ENCODE measurements at places on chromosomes 11 and 22.

DNA sequence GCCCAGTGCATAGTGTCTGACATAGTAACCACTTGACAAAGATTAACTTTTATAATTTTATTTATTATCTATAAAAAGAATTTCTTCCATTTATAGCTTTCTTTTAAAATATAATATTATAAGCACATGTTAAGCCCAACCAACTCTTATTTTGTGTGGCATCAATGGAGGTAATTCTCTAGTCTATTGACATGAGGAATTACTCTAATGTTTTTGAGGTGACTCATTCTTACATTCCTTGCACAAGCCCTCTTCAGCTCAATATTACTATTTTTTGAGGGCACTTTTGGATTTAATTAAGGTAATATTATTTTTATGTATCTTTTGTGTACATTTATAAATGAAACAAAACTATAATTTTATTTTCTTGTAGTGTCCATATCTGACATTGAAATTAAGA lies 59.6 kb downstream of the AASDHPPT start:
- DNase-seq, result peak; percentile 34

DNA sequence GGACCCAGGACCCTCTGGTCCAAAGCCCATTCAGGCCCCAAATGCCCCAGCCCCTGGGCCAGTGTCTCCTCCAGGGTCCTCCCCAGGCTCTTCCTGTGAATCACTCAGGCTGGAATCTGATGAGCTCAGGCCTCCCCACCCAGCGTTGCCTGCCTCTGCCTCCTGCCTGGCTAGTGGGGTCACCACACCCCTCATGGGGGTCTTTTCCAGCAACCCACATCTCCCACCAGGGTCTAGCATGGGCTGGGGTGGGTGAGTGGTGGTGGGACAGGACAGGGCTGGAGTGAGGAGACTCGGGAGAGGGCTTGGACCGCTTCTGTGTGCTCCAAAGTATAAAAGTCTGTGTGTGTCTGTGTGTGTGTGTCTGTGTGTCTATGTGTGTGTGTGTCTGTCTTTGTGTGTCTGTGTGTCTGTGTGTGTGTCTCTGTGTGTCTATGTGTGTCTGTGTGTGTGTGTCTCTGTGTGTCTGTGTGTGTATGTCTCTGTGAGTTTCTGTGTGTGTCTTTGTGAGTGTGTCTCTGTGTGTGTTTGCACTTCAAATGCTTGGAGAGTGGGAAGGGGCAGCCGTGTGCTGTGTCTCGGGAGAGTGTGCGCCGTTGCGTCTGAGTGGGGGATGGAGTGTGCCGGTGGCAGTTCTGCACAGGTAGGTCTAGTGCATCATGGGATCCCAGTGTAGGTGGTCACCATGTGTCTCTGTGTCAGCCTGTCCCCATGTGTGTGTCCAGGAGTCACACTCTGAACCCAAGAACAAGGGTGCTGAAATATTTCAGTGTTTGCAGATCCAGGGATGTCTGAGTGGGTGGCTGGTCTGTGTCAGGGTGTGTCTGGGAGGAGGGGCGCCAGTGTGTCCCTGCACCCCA lies 8.8 kb downstream of the RIN1 start:
- DNase-seq, result no peak

- no peak for DNase-seq
Measured at GRCh38 chr11:63369165-63369970, at the start of gene SLC22A9. SLC22A9 (plus strand) TSS chr11:63369785; CDS start chr11:63370057, 272 bp downstream.

GRCh38 chr11:78938971-78939370 lies 364.3 kb upstream of the NARS2 start:
- no peak for DNase-seq

- DNase-seq, result no peak
Measured at GRCh38 chr11:12241971-12242672, 131.7 kb downstream of the MICAL2 start.

GRCh38 chr11:57493507-57494503 lies 21.7 kb downstream of the SLC43A1 start:
- DNase-seq, result no peak

DNA sequence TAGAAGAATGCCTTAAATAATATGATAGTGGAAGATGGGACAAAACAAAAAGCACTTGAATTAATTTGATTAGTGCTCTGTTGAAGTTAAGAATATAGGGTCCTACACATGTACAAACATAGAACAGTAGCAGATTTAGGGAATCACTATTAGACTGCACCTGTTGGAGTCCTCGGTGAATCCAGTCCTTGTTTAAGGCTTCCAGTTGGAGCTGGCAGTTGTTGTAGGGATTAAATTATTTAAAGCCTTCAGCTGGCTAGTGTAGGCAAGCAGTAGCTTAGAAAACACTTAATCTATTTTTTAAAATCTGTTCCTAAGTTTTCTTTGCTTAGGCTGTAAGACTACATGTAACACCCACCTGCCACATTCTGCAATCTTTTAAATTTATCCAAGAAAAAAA lies 24.5 kb upstream of the CSTF3 start:
- DNase-seq, result no peak

- no peak for DNase-seq
Measured at GRCh38 chr11:79501707-79502106, 60.9 kb upstream of the TENM4 start.

DNA sequence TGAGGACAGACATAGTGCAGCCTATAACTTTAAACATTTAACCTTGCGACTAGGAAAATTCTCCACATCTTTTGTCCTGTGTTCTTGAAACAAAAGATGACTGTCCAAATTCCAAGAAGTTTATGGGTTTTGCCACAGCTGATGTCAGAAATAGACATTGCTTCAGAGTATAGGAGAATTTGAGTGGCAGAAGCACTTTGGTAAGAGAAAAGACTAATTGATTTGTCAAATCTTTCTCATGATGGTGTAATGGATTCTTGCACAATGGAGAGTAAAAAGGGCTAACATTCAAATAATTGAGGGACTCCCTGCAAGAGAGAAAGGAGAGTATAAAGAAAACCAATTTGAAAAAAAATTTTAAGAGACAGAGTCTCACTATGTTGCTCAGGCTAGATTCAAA lies 25.3 kb downstream of the C11orf58 start:
- DNase-seq, result no peak

DNA sequence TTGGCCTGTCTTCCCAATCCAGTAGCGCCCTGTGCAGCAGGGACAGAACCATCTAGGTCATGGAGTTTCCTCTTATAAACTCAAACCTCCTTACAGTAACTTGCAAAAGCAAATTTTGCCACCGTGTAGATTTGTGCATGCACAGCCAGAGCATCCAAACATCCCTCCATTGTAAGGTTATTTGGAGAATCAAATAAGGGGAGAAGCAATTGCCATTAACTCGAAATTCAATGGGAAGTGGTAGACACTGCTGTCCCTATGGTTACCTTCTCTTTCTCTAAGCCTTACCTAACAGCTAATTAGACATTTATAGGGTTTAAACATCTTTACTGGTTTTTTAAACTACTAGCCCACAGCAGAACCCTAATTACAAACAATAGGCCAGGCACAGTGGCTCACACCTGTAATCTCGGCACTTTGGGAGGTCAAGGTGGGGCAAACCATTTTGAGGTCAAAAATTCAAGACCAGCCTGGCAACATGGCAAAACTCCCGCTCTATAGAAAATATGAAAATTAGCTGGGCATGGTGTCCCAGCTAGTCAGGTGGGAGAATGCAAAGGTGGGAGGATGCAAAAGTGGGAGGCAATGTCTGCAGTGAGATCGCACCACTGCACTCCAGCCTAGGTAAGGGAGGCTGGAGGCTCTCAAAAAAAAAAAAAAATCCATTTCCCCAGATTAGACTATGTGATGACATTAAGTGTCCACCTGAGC lies 6.6 kb downstream of the HSPA8 start:
- no peak for DNase-seq

DNA sequence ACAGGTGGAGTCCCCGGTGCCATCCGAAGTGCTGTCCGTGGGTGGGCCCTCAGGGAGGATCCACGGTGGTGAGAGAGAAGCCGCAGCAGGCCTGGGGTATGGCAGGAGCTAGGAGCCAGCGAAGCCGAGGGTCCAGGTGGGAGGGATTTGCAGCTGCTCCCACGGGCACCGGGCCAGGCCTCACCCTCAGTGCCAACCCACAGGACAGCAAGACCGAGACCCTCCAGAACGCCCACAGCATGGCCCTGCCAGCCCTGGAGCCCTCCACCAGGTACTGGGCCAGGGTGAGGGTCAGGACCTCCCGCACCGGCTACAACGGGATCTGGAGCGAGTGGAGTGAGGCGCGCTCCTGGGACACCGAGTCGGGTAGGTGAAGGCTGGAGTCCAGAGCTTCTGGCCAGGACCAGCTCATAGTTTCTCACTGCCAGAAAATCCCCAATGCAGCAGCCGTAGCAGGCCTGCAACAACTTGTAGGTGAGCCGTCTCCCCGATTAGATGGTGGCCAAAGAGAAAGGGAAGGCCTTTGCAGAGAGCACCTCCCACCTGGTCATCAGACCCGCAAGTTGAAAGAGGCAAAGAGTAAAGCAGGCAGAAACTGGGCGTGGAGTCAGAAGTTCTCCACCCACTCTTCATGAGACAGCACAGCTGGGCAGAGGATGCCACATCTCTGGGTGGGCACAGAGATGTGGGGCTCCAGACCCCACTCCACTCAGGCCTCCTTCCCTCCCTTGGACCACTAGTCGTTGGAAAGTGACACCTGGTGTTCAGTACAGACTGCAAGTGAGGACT lies 20.4 kb downstream of the CSF2RB start:
- no peak for DNase-seq

DNA sequence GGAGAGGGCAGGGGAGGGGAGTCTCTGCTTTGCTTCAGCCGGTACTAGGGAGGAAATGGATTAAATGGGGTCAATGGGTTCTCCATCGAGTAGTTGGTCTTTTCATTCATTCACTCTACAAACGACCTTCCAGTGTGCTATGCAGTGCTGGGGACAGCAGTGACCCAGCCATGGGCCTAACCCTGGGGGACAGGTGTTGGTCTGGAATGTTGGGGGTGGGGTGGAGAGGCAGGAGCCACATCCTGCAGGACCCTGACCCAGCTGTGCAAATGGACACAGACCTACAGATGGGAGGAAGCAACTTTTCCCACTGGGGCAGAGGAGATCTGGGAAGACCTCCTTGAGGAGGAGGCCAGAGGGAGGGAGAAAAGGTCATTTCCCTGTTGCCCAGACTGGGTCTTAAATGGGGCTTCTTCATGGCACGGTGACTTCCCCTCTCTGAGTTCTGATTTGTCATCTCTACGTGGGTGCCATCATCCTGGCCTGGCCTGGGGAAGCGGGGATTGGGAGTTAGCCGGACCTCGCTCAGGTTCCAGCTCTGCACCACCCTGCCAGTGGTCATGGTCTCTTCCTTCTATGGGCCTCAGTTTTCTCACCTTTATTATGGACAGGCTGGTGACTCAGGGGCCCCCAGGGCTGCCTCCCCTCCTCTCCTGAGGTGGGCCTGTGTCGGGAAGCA lies 2.0 kb downstream of the CYTH4 start:
- no peak for DNase-seq

DNA sequence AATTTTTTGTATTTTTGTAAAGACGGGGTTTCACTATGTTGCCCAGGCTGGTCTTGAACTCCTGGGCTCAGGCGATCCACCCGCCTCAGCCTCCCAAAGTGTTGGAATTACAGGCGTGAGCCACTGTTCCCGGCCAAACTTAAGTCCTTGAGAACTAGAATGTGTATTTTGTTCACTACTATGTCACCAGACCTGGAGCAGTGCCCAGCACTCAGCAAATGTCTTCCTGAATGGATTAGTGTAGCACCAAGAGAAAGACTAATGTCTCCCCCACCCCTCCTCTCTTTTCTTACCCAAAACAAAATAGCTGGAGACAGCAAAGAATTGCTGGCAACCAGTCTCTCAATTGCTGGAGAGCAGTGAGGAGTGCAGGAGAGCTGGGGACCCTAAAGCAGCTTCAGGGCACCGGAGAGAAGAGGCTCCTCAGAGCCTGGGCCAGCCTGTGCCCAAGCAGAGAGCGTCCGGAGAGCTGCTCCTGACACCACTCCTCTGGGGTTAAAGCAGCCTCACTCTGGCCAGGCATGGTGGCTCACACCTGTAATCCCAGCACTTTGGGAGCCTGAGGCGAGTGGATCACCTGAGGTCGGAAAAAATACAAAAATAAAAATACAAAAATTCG lies 14.9 kb downstream of the SLC25A18 start:
- no peak for DNase-seq

GRCh38 chr11:9004183-9004926 lies 554 bp upstream of the NRIP3 start:
- DNase-seq, result no peak

DNA sequence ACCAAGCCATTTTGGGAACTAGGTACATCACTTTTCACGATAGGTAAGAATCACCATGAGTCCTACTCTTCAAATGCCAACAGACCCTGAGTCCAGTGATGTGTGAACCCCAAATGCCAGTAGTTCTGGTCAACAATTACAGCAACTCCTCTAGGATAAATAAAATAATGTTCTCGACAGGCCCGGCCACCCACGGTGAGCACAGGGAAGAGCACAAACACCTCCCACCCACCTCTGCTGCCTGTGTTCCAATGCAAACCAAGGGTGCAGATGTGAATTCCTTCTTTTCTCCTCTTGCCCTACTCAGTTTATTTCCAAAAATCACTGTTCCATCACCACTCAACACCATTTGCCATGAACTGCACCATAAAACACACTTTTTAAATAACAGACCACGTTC lies 33.3 kb downstream of the MPPED2 start:
- DNase-seq, result no peak

- no peak for DNase-seq
Measured at GRCh38 chr11:64238999-64239398, 1.9 kb upstream of the FKBP2 start.

DNA sequence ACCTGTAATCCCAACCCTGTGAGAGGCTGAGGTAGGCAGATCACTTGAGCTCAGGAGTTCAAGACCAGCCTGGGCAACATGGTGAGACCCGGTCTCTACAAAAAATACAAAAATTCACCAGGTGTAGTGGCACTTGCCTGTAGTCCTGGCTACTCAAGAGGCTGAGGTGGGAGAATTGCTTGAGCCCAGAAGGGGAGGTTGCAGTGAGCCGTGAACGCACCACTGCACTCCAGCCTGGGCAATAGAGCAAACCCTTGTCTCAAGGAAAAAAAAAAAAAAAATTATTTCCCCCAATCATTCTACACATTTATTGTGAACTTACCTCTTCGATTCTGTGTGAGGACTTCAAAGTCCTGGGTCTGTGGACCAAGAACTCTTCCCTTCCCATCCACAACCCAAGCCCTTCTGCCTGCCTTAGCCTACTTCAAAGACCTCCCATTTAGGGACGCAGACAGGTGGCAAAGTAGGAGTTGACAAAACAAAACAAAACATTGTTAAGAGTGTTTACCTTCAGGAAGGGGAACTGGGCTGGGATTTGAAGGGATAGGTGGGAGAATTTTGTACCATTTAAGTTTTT lies 3.8 kb upstream of the WEE1 start:
- no peak for DNase-seq

- peak; percentile 27 for DNase-seq
Measured at GRCh38 chr11:109747839-109748238, 325.8 kb downstream of the C11orf87 start.

GRCh38 chr11:35045236-35045820 lies 93.6 kb upstream of the CD44 start:
- DNase-seq, result no peak

GRCh38 chr22:48084041-48084728 lies 1321.7 kb downstream of the TBC1D22A start:
- no peak for DNase-seq

- no peak for DNase-seq
Measured at GRCh38 chr11:61149624-61150615, 11.3 kb downstream of the VPS37C start.

GRCh38 chr11:65862941-65863888 lies 3.0 kb downstream of the MUS81 start:
- no peak for DNase-seq

GRCh38 chr11:128827191-128827893 lies 39.8 kb downstream of the KCNJ1 start:
- DNase-seq, result no peak

GRCh38 chr11:80937842-80938241 lies 1497.0 kb upstream of the TENM4 start:
- peak; percentile 57 for DNase-seq

- DNase-seq, result no peak
Measured at GRCh38 chr11:2885017-2885677, 428 bp downstream of the CDKN1C start.
